ENCODE measurements at places on chromosomes 16 and 17. TPM values are rescaled to one million over a fixed set of nuclear protein-coding genes. Genes with fewer than 3 reads are reported as not detected.

KRTAP3-2 gene
- total RNA-seq: not detected

DNA sequence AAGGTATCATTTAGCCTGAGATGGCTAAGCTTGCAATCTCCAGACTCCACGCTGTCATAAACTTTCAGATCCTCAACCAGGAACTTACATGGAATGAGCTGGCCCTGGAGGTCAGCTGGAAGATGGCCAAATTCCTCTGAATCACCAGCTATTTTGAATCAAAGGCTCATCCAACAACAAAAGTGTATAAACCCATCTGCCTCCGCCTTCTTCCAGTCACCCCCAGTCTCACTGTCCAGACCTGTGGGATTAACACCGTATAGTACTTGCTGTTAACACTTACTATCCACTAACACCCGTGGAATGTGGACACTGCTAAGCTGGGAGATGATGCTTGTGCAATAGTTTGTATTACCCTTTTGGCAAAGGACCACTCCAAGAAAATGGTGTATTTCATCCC lies 1.9 kb upstream of the LCMT1 start:
- peak; percentile 27 for DNase-seq

DNA sequence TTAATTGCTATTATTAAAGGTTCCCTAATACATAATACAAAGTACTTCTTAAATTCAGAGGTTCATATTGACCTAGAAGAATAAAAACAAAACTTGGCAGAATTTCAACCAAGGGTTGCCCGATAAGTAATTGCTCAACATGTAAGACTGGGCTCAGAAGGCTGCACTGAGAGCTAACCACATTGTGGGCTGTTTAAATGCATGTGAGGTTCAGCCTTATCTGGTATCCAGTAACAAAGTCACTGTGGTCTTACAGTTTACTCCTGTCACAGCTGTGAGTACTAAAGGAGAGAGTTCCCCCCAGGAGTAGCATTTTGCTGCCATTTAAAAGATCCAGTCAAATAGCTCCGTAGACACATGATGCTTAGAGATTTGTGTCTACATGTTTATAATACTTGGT lies 1.6 kb upstream of the DHRS11 start:
- DNase-seq: peak; percentile 59

GRCh38 chr17:4626734-4627256 lies 14.7 kb downstream of the ALOX15 start:
- DNase-seq: peak; percentile 32

Data from K562 (cell line).